IMR-90 (cell line): ENCODE measurements at places on chromosomes 3 and 15.

DNA sequence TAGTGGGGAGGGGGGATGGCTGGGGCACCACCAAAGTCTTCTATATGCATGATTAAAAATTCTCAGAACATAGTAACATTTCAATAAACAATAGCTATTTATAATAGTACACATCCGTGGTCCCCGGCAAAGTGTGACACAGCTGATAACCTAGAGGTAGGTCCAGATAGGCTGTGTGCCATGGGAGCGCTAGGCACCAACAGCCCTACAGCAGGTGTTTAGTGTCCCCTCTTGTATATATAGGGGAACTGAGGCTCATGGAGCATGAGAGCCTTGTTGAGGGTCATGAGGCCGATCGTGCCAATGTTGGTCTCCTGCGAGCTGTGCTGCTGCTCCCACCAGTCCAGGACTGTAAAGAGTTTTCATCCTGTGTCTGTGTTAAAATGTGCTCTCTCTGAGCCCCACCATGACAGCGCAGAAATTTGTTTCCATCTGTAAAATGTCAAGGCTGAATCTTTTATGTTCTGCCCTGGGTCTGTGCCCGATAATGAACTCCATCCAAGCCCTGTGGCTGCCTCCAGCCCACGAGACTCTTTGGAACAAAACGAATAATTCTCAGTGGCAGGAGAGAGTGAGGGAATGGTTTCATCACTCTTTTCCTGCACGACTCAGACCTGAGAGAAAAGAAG, 14.5 kb downstream of the TMEM158 start:
- no peak for DNase-seq
- no peak overlapping the region for H3K4me3 ChIP-seq
- no peaks in the 10 kb centered on the region for H3K27me3 ChIP-seq

GRCh38 chr3:105594219-105594618, 227.5 kb downstream of the ALCAM start:
- H3K27me3 ChIP-seq, result no peaks in the 10 kb centered on the region
- H3K4me1 ChIP-seq, result peaks cover 10% of the 10 kb centered on the region
- no peak overlapping the region for H3K4me3 ChIP-seq
- DNase-seq, result peak; percentile 76
- no peak overlapping the region for H3K27ac ChIP-seq

DNA sequence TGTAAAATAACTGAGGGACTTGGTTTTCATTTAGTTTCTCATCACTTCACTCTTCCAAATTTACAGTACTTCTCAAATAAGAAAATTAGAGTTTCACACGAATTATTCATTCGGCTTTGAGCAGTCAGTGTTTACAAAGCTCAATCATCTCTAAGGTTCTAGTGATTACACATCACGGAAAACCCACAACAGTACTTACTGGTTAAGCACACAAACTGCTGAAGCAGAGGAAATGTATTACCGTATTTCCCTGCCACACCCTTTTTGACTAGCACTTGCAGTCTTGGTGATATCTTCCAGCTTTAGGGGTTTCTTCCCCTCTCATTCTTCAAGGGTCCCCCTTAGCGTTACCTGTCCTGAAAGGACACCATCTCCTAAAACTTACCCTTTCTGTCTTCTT, 164.8 kb upstream of the CDIN1 start:
- no peak overlapping the region for H3K4me3 ChIP-seq
- no peak overlapping the region for H3K27ac ChIP-seq
- H3K27me3 ChIP-seq, result no peaks in the 10 kb centered on the region
- no peaks in the 10 kb centered on the region for H3K36me3 ChIP-seq
- peak; percentile 17 for DNase-seq

- no peak overlapping the region for H3K4me3 ChIP-seq
- no peak for DNase-seq
- no peaks in the 10 kb centered on the region for H3K27me3 ChIP-seq
Observed at GRCh38 chr15:83815506-83815905, 161.6 kb downstream of the ADAMTSL3 start.

- no peak for DNase-seq
- no peaks in the 10 kb centered on the region for H3K36me3 ChIP-seq
- H3K27ac ChIP-seq, result no peak overlapping the region
- no peaks in the 10 kb centered on the region for H3K4me1 ChIP-seq
Observed at GRCh38 chr15:87047203-87047965, 967.7 kb downstream of the AGBL1 start.
